Stimulated activated CD4-positive, alpha-beta T cell treated with anti-CD3 and anti-CD28 coated beads, Interleukin-2, amount 100 ng/mL, for 4 hours (primary cell): ENCODE measurements at places on chromosomes 12 and 14.
A peak's percentile ranks its signal among the peaks of the same experiment; 100 is the strongest.

GRCh38 chr12:14186193-14186502 is 179.3 kb upstream of the ATF7IP start:
- no peak for DNase-seq

- DNase-seq = no peak
These were observed 357.4 kb downstream of the C12orf50 start for GRCh38 chr12:87671757-87672156.

GRCh38 chr12:89695830-89696229 is 12.8 kb downstream of the ATP2B1 start:
- no peak for DNase-seq

- peak; percentile 13 for DNase-seq
These were observed 1.0 kb downstream of the INSM2 start for GRCh38 chr14:35534873-35535482.

DNA sequence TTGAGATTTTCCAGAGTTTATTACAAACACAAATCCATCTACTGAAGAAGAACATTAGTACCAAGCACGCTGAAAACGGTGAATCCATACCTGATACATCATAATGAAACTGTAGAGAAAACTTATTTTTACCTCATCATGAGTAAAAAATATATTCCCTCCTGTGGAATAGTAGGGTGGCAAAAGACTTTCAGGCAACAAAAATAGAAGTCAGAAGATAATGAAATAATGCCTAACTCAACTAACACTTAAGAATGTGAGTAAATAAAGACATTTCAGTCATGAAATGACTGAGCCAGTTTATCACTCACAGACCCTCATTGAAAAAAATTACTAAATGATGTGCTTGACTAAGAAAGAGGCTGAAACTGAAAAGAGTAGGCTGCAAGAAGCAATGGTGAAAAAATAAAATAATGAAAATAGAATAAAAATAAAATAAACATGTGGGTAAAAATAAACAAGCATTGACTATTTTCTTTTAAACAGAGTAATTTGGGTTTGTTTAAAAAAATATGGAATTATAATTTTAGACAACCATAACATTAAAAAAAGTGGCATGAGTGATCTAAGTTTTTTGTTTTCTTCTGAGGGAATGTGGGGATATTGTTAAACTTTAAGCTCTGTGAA is 148.6 kb downstream of the ASCL1 start:
- DNase-seq = no peak

DNA sequence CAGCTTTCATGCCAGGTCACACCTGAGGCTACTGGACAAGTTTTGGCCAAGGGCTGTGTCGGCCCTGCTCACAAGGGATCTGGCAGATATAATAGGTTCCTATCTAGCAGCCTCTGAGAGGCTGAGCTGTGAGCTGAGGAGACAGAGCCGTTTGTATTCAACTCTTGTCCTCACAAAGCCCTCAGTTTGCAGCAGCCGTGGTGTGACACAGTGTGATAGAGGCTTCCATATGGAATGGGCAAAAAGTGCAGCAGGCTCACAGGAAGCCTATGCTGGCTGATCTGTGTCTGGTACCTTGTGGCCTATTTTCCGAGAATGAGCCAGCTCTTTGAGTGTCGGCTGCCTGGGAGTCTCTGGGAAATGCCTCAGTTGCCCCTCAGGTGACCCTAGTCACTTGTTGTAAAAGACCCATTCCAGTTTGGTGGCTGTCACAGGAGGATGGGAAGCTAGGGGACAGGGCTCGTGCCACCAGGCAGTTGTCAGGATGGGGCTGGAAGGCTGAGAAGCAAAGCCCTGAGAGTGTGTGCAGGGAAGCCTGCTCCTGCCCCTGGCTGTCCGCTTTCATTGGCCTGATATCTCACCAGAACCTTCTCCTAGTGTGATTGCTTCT is 16.1 kb downstream of the VRTN start:
- no peak for DNase-seq

DNA sequence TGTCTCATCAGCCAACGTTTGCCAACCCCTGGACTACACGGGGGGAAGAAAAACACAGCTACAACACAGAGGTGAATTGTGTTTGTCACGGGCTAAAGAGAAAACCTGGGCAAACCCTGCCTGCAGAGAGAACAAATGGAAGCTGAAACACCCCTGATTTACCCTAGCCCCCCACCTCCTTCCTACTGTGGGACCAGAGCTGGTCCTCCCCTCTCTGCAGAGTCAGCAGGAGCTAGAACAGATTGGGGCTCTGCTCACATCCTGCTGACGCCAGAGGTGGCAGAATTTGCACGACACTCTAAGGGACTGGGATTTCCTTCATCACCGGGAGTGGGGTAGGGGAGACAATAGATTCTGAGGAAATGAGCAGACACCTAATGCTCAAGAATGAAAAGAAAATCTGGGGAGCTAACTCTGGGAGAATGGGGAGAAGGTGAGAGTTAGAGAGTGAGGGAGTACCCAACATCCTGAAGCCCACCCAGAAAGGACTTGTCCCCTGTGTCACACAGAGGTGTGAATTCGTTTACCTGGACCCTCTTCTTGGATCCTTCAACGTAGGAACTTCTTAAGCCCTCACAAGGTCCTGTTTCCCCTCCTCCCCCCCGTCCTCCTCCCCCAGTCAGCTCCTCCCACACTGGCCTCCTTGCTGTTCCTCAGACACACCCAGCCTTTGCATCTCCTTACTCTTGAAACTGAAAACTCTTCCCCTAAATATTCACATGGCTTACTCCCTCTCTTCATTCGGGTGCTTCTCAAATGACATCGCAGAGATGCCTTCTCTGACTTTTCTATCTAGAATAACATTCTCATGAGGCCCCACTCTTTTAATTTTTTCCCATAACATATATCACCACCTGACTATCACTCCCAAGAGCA is 26.2 kb upstream of the CDKN3 start:
- DNase-seq = no peak

DNA sequence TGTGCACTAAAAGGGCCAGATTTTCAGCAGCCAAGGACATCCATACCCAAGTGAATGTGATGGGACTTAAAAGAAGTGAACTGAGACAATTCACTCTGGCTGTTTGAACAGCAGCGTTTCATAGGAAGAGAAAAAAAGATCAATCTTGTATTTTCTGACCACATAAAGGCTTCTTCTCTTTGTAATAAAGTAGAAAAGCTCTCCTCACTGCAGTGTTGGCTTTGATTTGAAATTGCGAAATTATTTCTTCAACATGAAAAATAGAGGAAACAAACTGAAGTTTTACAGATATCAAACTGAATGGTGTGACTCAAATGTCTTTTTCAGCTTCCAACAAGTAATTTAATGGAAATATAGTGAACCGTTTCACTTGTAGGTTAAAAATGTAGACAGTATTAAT is 11.3 kb upstream of the KCNMB4 start:
- no peak for DNase-seq

DNA sequence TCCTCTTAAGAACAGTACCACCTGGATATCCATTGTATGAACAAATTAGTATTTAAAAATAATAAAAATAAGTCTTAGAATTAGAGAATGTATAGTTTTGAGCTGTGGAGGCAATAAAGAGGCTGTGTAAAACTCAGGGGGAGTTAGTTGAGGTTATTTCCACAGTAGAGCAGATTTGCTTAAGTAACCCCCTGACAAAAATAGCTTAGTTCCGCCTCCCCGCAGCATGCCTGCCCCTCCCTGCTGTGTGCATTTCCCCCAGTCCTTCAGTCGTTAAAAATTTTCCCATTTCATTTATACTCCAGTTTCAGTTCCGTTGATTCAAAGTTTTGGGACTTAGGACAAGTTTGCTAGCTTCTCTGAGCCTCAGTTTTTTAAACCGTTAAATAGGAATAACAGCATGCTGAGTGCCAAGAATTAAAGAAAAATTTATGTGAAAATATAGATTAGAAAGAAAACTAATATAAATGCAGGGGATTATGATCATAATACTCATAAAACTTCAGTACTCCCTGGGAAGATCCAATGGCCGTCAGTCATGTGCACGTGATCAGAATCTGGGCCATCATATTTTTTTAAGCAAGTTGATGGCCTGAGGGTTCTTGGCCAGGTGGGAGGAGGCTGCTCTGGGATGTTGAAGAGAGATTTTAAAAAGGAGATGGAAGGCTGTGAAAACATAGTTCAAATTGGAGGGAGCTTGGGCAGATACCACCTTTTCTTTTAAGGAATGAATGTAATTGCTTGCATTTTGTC is 14.5 kb upstream of the SLC38A2 start:
- no peak for DNase-seq

DNA sequence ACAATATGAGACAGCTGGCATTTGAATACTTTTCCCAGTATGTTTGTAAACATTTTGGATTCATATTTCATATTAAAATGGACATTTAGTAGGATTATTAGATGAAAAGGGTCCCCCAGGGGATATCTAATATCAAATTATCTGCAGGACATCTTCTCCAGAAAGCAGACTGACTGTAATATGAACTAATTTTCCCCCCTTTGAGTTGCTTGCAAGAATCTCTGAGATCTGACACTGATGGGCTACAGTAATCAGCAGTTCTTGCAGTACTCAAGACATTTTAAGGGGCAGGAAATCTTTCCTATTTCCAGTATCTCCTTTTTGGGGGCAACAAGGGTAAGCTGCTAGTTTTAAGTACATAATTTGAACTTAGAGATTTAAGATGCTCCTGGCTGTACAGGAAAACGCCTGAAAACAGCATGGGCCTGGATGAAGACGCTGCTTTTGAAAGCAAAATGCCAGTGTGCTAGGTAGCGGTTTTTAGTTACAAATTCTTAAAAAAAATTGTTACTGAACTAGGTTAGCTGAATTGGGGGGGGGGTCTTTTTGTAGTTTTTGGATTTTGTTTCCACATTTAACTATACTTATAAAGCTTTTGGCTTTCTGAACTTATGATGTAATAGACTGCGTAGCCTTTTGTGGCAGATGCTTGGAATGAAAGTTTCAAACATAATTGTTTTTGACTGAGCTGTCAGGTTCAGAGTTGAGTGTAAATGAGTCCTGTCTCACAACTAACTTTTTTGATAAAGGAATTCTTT is 2.2 kb downstream of the FRMD6 start:
- DNase-seq = no peak

DNA sequence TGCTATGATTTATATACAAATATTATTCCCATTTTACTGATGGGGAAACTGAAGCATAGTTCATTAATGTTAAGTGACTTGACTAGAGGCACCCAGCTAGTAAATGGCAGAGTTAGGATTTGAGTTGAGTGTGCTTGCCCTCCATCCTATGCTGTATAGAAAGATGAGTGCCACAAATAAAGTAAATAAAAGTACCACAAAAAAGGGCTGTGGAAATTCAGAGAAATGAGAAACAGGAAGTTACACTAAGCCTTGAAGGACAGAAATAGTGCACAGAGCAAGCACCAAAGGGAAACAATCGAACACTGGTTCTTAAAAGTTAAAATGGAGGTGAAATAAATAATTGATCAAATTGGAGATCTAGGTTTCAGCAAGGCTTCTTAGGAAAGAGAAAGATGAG is 9.2 kb upstream of the ABCD2 start:
- no peak for DNase-seq

DNA sequence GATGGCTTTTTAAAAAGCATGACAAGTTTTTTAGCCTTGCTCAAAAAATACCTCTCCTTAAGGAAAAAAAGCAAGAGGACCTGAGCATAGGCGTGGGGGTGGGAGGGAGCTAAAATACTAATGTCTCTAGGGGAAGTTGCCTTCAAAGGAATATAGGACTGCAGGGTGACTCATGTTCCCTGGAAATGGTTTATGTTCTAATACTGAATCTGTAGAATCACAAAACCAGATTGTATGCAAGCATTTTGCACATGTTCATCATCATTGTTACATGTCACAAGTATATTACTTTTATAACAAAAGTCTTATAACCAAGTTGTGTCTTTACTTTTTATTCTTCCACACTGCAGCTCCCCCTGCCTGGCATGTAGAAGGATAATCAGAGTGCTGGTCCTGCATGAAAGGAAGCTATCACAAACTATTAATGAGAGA is 36.6 kb downstream of the GPR135 start:
- DNase-seq = no peak

GRCh38 chr14:90985601-90986242 is 74.7 kb downstream of the RPS6KA5 start:
- DNase-seq = no peak

DNA sequence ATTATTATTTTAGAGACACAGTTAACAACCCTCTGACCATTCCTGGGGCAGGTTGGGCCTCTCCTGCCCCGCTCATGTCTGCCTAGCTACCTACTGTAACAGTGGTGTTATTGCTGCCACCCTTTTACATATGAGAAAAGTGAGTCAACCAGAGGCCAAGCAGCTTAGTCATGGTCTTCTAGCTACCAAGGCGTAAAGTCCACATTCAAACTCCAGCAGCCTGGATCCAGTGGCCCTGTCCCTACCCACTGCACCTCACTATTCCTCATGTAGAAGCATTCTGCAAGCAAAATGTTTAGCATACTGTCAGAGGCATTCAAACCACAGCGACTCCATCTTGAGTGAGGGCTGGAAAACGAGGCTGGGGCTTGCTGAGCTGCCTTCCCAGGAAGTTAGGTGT is 95.8 kb downstream of the SLC15A4 start:
- no peak for DNase-seq

GRCh38 chr12:15220451-15220850 is 766 bp downstream of the RERG start:
- no peak for DNase-seq

DNA sequence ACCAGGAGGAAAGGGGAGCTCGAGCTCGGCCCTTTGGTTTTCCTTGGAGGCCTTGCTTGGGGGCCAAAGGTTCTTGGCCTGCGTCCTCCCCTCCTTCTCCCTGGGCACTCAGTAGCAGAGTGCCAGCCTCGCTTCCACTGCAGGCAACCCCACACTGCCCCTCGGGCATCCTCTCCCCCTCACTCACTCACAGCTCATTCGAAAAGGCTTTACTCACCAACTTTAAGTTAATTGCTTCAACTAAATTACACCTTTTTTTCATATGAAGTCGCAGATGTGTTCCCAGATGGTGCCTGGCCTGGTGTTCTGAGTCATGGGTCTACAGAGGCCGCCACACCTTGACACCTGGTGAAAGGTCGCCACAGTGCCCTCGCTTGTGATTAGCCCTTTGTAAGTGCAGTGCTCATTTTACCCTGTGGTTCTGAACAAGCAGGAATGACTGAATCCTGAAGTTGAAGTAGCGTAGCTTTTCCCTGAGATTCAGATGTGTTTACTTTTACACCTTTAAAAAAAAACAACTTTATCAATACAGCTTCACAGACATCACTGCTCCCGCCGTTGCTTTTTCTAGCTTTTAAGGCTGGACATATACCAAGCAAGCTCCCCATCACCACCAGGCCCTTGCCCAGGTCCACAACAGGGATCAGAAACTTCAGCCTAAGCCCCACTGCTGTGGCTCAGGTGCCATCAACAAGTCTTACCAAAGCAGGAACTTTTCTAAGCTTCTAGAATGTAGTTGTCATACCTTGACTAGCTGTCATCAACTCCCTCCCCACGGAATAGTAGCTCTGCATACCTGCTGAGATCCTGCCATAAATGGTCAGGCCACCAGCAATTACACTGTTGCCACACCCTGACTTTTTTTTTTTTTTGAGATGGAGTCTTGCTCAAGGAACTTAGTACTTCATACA is 20.3 kb upstream of the ADIPOR2 start:
- no peak for DNase-seq

DNA sequence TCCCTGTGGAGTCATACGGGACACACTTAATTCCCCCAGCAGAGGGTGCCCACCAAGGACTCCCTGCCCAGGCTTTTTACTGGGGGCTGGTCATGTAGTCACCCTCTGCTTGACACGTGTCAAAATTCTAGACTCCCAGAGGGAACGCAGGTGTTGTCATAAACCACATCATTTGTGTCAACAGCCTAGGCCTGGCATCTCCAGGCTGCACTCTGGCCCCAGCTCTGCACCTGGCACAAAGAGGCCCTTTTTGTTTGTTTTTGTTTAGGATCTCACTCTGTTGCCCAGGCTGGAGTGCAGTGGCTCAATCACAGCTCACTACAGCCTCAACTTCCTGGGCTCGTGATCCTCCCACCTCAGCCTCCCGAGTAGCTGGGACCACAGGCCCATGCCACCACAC is 21.1 kb downstream of the BRI3BP start:
- no peak for DNase-seq
